ENCODE measurements at places on chromosomes 5 and 9.
A peak's percentile ranks its signal among the peaks of the same experiment; 100 is the strongest.

GRCh38 chr5:133944263-133945185, 23.9 kb downstream of the C5orf15 start:
- peak; percentile 64 for DNase-seq

DNA sequence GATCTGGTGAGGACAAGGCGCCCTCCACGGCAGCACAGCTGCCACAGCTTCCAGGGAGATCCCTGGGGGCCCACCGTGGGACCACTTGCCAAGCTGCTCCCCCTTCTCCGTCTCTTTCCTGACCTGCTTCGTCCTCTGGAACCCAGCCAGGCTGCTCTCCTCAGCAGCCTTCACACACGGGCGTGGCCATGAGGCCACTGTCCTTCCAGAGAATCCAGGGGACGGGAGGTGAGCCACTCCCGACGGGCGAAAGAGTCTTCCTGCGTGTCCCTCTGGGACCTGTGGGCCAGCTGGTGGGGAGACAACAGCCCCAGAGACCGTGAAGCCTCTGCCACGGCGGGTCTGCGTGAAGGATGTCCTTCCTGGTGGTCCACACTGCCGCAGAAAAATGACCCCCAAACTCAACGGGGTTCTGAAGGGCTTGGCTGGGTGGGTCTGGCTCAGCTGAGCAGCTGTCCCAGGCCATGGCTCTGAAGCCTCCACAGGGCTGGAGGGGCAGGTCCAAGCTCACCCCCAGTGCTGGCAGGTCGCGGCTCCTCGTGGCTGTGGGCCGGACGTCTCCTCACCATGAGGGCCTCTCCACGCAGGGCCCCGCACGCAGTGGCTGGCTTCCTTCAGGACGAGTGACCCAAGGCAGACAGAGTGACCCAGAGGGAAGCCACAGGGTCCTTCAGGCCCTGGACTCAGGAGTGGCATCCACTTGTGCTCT, 47.4 kb upstream of the NKD2 start:
- DNase-seq = no peak

DNA sequence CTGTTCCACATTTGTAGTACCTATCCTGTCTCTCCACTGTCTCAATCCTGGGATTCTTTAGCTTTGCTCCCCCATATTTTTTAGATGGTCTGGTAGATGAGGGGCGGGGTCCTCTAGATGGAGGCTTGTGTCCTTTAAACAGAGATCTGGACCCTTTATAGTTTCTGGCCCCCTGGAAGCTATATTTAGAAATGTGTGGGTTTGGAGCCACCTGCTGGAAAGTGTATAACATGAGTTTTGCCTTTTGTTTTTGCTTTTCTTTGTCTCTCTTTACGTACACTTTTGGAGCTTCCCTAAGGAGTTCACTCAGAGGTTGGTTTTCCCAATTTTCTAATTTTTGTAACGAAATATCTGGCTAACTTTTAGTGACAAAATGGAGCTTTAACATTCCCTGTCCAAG, 110.7 kb downstream of the CFAP95 start:
- no peak for DNase-seq

DNA sequence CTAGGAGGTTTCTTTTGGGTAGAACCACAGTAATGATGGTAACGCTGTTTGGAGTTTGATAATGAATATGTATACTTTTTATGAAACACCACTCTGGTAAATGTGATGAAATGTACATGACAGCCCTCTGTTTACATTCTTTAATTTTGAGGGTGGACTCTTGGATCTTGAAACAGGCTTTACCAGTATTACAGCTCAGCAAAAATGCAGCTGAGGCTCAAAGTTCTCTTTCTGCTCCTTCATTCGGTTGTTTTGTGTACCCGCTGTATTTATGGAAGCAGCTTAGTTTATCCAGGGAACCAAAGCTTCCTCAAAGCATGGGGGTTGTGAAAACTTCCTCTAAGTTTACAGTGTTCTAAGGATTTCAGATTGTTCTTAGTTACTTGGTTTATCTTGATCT, 11.1 kb downstream of the GAPVD1 start:
- DNase-seq = no peak

- peak; percentile 67 for DNase-seq
Observed at GRCh38 chr5:124741711-124742496, 4.5 kb downstream of the ZNF608 start.

DNA sequence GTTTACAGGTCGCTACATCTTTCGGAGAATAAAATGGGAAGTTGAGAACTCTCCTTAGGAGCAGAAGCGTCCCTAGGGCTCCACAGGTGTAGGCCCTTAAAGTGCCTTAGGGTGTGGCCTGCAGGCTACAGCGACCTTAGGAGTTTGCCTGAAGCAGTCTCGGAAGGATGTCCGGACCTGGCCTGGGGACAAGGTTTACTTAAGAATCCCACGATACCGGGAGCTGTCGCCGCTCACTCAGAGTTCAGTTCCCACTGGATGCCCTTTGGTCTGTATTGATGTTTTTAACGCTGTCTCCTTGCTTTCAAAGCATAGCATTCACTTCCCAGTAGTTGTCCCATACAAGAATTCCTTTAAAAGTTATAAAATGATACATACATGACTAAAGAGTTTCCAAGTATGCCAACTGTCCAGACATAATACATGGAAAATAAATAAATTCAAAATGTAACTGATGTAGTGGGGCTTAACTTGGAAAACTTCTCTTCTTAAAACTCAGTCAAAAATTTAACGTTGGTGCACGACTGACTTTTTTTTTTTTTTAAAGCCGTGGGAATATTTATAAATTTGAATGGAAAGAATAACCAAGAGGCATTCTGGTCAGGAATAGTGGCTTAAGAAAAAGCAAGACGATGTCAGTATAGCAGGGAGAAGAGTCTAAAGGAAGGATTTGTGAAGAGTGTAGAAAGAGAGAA, 848 bp downstream of the RAD50 start:
- DNase-seq = peak; percentile 41

DNA sequence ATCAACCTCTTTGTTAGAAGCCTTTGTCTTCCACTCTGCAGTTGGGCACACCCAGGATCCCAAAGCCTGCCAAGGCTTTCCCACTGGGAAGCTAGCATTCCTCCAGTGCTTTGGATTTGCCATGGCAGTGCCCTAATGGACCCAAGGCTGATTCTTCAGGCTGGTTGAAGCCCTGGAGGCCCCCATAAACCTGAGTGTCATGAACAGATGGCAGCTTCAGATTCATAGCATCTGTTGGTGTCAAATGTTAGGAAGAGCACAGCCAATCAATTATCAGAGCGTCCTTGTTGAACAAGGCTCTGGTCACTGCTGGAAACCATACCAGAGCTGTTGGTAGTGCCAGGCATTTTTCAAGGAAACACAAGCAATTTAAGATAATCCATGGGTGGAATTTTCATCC, 241.1 kb upstream of the KLF4 start:
- DNase-seq = no peak

GRCh38 chr9:87606841-87607521, 109.3 kb downstream of the DAPK1 start:
- DNase-seq = peak; percentile 60

- no peak for DNase-seq
Observed at GRCh38 chr5:10532421-10532820, 31.4 kb upstream of the ANKRD33B start.

- no peak for DNase-seq
Observed at GRCh38 chr5:10063997-10064396, 185.7 kb downstream of the ATPSCKMT start.

DNA sequence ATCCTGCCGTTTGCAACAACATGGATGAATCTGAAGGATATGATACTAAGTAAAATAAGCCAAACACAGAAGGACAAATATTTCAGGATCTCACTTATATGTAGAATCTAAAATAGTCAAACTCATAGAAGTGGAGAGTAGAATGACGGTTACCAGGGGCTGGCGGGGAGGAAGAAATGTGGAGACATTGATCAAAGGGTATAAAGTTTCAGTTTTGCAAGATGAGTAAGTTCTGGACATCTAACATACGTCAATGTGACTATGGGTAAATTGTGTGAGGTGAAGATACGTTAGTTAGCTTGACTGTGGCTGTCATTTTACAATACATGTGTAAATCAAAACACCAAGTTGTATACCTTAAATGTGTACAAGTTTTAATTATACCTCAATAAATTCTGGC, 200.3 kb downstream of the SNX18 start:
- no peak for DNase-seq

DNA sequence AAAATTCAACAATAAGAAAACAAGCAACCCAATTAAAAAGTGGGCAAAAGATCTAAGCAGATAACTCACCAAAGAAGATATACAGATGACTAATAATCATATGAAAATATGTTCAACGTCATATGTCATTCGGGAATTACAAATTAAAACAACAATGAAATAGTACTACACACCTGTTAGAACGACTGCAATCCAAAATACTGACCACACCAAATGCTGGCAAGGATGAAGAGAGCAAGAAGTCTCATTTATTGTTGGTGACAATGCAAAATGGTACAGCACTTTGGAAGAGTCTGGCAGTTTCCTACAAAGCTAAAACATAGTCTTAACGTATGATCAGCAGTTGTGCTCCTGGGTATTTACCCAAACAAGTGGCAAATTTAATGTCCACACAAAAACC, 37.5 kb downstream of the NDUFS4 start:
- DNase-seq = no peak

GRCh38 chr9:134935701-134936345, 18.1 kb upstream of the FCN1 start:
- no peak for DNase-seq

- DNase-seq = peak; percentile 59
Observed at GRCh38 chr9:127931092-127931881, 710 bp upstream of the PIP5KL1 start.

DNA sequence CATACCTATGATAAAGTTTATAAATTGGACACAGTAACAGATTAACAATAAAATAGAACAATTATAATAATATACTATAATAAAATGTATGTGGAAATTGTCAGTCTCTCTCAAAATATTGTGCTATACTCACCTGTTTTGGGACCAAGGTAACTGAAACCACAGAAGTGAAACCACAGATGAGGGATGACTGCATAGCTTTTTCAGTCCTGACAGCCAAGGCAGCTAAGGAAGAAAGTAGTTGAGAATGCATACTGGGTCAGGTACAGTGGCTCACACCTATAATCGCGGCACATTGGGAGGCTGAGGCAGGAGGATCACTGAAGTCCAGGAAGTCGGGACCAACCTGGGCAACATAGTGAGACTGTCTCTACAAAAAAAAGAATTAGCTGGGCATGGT, 8.9 kb downstream of the SRP19 start:
- no peak for DNase-seq

DNA sequence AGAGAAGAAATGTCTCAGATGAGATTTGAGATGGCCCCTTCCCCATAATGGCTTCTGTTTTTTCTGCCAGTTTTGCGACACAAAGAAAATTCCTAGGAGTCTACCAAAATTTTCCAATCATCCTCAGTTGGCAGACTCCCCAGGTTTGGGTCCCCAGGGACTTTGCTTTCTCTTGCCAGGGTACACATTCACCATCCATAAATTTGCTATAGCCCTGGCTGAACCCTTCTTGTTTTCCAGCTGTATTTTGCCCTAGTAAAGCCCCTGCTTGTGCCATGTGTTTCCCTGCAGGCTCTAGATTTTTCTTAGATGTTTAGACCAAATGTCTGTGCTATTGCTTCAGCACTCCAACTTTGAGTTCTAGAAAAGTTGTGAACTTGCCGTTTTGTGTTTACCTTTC, 283.2 kb downstream of the ANXA1 start:
- DNase-seq = no peak

GRCh38 chr5:79513308-79513703, 628 bp downstream of the HOMER1 start:
- peak; percentile 29 for DNase-seq

GRCh38 chr5:172104021-172104420, 84.0 kb downstream of the STK10 start:
- DNase-seq = no peak

DNA sequence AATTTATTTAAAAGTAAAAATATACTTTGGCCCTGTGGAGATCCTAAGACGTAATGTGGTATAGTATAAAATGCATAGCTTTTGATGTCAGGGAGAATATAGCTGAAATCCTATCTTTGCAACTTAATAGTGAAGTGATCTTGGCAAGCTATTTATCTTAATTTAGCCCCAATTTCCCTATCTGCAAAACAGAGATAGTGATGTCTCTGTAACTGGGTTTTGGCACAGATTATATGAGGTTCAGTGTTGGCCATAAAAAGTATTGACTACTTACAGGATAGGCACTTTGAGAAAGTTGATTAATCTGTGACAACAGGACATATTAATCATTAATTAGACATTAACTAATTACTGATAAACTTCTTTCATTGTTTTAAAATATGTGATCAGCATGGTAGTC, 89.2 kb downstream of the ISL1 start:
- DNase-seq = no peak

DNA sequence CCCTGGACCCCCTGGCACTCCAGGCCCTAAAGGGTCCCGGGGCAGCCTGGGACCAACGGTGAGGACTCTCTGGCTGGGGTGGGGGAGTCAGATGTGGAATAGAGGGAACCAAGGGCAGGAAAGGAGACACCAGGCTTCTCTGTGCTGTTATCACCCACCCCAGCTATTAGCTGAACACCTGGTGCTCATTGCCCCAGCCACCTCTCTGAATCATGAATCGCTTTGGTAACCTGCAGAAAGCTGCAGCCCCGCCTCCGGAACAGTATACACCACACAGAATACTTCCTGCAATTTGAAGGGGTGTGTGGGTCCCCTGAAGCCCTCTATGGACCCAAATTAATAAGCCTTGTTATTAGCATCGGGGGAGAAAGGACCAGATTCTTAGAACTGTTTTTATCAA, 40.4 kb upstream of the ORM1 start:
- no peak for DNase-seq

GRCh38 chr5:69129413-69129812, 35.6 kb downstream of the SLC30A5 start:
- DNase-seq = peak; percentile 27

DNA sequence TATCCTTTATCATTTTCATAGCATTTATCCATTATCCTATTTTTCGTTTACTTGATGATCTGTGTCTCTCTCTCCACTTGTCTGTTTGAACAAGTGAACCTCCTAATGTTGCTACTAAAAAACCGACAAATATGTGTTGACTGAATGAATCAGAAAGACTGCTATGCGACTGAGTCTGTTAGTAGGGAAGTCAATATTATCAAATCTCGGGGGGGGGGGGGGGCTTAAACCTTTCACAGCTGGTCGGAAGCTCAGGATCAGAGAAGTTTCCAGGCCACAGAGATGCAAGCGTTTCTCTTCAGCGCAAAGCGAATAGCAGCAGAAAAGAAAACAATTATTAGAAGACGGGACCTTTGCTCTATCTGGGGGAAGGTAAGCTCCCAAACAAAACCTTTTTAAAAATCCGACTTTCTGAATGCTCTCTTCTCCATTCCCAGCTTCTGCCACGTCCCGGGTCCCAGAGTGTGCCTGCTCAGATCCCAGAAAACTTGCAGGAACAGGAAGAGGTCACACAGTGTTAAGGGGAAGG, 412 bp downstream of the RIOK2 start:
- DNase-seq = peak; percentile 12

DNA sequence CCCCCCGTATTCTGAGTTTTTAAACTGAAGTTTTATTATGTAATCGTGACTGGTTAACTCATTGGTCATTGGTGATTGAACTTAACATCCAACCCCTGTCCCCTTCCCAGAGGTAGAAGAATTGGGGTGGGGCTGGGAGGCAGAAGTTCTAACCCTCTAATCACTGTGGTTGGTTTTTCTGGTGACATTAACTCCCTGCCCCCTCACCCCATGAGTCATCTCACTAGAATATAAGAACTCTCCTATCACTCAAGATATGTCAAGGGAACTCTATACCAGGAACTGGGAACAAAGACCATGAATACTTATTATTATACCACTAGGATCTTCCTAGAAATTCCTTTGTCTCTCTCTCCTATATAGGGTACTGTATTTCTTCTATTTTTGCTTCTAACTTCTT, 52.3 kb upstream of the CAVIN4 start:
- DNase-seq = no peak

Data from AG20443 (cell line).